Activated naive CD4-positive, alpha-beta T cell treated with Interleukin-2 at 50 U/mL for 16 hours (primary cell): ENCODE measurements at places on chromosomes 5 and 9.

DNA sequence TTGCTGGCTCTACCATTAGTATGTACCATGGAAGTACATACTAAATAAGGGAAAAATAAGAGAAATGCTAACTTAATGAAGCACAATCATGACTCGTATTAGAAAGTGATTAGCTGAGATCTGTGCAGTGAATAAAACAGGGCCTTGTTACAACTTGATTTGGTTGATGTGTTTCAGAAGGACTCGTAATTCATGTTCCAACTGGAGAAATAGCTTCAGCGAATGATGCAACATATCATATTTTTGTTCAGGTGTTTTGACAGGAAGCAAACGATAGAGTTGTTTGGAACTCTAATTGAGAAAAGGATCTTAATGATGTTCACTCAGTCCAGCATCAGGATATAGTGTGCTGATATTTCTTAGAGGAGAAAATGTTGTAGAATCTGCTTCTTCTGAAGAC lies 474.6 kb upstream of the WWC1 start:
- no peak for DNase-seq

GRCh38 chr9:13717322-13718054 lies 438.0 kb upstream of the MPDZ start:
- no peak for DNase-seq

DNA sequence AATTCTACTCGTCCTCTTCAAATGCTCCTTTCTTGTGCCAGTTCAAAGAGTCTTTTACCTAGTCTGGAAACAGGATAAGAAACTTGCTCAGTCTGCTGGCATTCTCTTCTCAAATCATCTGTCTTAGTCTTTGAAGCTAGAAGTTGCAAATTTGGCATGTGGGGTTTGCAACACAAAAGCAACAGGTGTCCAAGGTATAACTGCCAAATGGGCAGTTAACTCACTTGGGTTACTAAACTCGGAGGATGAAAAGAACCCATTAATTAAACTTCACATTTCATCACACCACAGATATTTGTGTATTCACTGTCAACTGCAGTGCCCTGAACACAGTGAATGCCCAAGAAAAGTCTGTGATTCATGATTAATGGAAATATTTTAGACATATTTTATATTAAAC lies 108.0 kb upstream of the TARS1 start:
- DNase-seq: no peak

DNA sequence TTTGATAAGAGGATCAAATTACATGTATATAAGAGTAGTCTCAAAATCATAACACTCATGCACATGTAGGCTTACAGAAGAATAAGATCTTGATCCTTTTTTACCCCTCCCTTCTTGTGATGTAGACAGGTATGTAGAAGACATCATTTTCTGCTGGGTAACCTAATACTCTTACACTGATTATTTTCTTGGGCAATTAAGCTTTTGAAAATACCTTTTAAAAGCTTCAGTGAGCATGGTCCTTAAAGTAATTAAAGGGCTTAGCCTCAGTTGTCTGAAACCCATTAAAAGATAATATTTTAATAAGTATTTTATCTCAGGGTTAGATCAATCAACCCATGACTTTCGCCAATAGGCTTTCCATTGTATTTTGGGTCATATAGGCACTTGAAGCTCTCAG lies 50.6 kb downstream of the ALDH1A1 start:
- no peak for DNase-seq

- DNase-seq: no peak
Observed at GRCh38 chr9:18343784-18344183, 130.2 kb upstream of the ADAMTSL1 start.

GRCh38 chr9:112439825-112440224 lies 46.8 kb upstream of the KIAA1958 start:
- DNase-seq: no peak

DNA sequence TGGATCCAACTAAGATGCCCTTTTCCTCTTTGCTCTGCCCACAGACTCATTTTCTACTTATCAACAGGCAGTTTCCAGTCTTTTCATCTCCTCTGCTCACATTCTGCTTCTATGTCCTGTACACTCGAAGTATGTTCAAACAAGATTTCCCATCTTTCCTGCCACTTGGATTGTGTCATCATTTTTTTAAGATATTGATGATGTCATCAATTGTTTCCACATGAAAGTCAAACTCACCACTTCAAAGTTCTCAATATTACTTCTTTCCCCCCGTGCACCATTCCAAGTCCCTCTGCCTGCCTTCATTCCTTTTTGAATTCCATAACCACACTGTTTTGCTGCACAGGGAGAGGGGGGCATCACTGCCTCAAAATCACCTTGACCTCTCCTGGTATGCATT lies 175.0 kb upstream of the RFX3 start:
- no peak for DNase-seq

- DNase-seq: no peak
Observed at GRCh38 chr9:81741103-81741502, 51.8 kb upstream of the TLE1 start.

GRCh38 chr9:133203506-133204075 lies 5.5 kb downstream of the OBP2B start:
- DNase-seq: no peak

- DNase-seq: no peak
Observed at GRCh38 chr5:91706785-91707520, 323.8 kb upstream of the ARRDC3 start.

DNA sequence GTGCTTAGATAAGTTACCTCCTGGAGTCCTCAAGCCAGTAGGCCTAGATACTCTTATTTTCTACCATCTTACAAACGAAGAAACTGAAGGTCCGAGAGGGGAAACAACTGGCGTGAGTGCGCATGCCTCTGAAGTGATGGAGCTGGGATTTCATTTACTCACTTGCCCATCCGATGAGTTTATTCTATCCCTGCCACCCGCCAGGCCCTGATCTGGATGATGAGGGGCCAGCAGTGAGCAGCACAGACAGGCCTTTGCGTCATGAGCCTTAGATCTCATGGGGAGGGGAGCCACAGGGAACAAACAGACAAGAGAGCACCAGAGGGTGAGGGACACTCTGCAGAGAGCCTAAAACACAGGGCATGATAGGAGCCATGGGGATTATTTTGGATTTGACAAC lies 34.1 kb upstream of the SLC2A8 start:
- no peak for DNase-seq

- DNase-seq: no peak
Observed at GRCh38 chr9:108687006-108687987, 168.5 kb downstream of the ACTL7B start.

- DNase-seq: no peak
Observed at GRCh38 chr5:56656846-56657726, 158.3 kb upstream of the MAP3K1 start.

DNA sequence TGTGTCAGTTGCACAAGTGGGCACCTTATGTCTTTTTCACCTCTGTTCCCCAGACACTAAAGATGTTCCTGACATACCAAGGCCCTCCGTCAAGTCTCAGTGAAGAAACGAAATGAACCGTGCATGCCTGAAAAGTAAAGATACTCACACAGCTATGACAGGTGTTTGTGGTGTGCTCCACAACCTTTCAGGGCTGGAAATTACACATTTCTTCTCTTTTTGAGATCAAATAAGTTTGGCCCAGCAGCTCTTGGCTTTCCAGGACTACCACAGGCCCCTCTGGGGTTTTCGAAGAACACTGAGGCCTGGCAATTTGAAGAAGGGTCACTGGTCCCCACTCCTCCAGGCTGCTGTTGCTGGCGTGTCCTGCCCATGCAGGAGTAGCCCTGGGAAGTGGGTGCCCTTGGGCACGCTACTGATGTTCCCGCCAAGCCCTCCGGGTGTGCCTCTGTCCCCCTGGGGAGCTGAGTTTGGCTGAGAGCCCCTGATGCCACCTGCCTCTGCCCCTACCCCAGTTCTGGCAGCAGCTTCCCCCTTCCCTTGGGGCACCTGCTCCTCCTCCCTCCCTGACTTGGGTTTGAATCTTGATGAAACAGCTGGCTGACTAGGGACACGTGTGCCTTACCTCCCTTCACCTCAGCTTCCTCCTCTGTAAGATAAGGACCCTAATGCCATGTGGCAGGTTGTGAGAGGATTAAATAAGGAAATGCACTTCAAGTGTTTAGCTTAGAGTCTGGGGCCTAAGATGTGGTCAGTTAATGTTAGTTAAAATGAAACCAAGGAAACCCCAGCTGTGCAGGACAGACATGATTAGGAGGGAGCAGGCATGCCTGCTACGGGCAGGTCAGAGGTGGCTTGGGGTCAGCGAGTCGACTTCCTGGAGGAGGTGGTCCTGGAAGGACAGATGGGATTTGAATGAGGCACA lies 49.1 kb upstream of the GADD45G start:
- no peak for DNase-seq

DNA sequence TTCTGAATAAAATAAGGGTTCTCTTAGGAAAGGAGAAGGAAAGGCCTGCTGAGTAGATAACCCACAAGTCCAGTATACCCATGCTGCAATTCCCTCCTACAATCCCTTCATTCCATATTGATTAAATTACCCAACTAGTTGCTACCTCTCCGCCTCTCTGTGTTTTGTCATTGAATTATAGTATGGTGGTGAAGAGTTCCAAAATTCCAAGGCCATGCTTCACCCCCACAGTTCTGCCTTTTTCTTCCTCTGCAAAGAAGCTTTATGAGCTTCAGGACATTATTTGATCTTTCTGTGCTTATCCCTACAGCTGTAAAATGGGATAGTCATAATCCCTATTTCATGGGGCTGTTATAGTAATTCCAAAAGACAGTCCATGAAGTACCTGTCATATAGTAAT lies 215.6 kb downstream of the ACTL7B start:
- no peak for DNase-seq

- no peak for DNase-seq
Observed at GRCh38 chr5:55894135-55894534, 43.0 kb downstream of the IL31RA start.

- no peak for DNase-seq
Observed at GRCh38 chr5:172846249-172846648, 12.2 kb downstream of the ERGIC1 start.

DNA sequence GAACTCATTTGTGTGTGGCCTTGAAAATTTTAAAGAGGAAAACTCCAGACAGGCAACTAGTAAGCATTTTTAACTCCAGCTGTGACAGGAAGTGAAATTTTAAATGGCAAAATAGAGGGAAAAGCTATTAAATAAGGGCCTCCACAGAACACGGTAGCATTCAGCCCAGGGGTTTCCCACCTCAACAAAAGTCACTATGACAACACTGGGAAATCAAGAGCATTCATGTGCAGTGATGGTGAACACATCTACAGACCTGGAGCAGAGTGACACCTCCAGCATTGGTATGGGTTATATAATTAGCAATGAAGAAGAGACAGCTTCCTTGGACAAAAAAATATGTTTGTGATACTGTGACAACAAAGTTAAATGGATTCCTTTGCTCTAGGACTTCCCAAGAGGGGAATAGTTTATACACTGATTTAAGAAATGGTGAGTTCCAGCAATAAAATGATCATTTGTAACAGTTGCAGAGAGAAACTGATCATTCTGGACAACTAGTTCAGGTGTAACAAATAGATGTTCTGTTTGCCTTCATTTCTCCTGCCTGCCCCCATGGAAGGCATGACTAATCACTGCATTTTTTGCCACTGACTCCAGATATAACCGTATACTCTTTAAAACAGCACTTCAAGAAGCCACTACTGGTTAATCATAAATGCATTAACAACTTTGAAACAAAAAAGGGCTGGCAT lies 93.3 kb upstream of the SLC44A1 start:
- no peak for DNase-seq

DNA sequence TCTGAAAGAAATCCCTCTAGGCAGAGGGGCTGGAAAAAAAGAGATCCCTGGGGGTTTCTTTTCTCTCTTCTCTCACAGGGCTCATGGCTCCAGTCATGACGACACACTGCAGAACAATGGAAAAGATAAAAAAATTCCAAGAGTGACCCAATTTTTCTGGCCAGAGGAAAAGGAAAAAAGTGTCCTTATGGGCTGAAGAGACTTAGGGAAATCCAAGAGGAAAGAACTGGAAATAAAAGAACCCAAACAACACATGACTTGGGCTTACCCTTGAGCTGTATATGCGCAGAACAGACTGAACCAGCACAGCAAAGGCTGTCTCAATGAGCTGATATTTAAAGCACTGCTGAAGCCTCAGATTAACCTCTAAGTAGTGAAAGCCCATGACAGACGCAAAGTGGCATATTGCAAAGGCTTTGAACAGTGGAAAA lies 102.4 kb downstream of the SMIM23 start:
- no peak for DNase-seq

GRCh38 chr5:142097681-142098080 lies 10.9 kb upstream of the NDFIP1 start:
- no peak for DNase-seq

DNA sequence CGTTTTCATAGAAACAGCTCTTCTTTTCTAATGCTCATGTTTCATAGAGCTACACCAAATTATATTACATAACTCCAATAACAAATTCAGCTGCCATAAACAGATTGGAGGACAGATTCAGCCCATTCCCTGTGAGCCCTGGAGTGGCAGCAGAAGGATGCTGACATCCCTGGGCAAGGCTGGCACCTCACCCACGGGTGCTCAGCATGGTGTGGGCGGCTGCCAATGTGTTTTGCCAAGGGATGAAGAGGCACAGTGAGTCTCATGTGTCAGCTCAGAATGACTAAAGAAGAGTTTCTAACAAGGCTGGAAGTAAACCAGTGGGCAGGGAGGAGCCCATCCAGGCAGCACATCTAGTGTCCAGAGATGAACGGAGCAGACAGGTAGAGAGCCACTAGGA lies 127.1 kb upstream of the ICE1 start:
- no peak for DNase-seq

- no peak for DNase-seq
Observed at GRCh38 chr5:64685866-64686265, 4.4 kb upstream of the SHISAL2B start.

GRCh38 chr9:71504636-71505035 lies 263.7 kb downstream of the CEMIP2 start:
- DNase-seq: no peak

DNA sequence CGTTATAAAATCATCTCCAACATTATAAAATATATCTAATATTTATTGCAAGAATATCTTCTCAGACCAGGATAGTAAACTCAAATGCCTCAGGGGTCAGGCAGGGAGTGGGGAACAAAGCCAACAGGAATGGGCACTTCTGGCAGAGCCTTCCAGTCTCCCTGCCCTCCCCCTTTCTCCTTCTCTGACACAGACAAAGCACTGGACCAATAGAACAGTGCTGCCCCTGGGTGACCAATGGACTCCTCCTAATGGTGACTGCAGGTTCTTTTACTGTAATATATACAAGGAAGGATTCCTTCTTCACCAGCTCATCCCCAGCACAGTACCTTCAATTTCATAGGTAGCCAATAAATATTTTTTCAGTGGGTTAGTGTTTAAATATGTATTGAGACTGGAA lies 31.1 kb upstream of the MAMDC2 start:
- no peak for DNase-seq

GRCh38 chr5:14256756-14257393 lies 113.7 kb downstream of the TRIO start:
- DNase-seq: no peak

DNA sequence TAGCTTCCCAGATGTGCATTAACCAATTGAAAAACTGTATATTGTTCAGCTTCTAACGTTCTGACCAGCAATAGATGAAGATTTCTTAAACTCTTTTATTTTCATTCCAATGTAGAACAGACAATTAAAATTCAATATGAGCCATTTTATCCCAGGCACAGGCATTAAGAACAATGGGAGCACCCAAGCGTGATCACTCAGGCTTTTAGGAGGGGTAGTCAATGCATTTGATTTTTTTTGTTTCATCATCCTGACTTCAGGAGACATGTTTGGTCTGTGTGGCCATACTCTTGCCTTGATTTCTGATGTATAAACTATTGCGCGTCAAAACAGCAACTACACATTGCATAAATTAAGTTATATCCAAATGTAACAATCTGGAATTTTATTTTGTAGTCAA lies 653.0 kb upstream of the RORB start:
- no peak for DNase-seq

- DNase-seq: no peak
Observed at GRCh38 chr5:89996890-89997289, 412.7 kb downstream of the CETN3 start.
